ENCODE measurements at places on chromosomes 3 and 15. TPM values are rescaled to one million over a fixed set of nuclear protein-coding genes. Genes with fewer than 3 reads are reported as not detected.

The CLDN1 gene
- total RNA-seq: 13.1 TPM

The C3orf49 gene
- not detected for total RNA-seq

The CACNA2D2 gene
- 0.46 TPM for total RNA-seq

The GATM gene
- not detected for total RNA-seq

The TRPM1 gene
- not detected for total RNA-seq

The PLCH1 gene
- total RNA-seq: not detected

The CP gene
- not detected for total RNA-seq

The DNAJB8 gene
- total RNA-seq: not detected

GRCh38 chr15:60469893-60470641 lies 8.9 kb downstream of the ICE2 start:
- no peak overlapping the region for H3K4me3 ChIP-seq
- no peak for DNase-seq
- peak overlapping the region; percentile 18 for H3K27ac ChIP-seq
- peaks cover 13% of the 10 kb centered on the region for H3K36me3 ChIP-seq
- peaks cover 18% of the 10 kb centered on the region for H3K4me1 ChIP-seq
- H3K27me3 ChIP-seq: no peaks in the 10 kb centered on the region

DNA sequence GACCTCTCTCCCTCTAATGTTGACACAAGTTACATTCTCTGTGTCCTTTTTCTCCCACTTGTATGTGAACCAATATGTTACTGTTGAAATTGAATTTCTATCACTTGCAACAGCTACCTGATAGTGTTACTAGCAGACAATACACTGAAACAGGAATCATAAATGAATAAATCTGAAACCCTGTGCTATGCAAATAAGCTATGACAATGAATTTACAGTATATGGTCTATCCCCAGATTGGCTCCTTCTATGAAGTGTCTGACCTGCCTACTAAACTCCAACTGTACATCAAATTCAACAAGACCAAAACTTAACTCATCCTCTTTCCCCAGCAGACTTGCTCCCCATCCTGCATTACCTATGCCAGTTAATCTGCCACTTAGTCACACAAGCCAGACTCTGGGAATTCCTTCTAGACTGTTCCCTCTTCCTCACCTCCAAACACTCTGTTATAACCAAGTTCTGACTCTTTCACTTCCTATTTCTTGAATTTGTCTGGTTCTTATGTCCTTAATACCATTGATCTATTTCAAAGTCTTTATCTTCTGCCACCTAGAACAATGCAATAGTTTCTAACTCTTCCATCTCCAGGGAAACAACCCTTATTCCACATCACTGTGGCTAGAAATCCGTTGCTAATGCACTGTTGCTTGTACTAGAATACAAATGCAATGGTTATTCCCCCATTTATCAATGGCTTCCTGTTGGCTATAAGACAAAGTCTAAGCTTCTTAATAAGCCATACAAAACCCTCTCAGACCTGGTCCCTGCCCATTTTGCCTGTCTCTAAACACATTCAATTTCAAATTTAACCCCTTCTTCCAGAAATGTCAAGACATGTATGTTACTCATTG lies 13.4 kb upstream of the ZNF639 start:
- H3K27me3 ChIP-seq: no peaks in the 10 kb centered on the region
- no peak overlapping the region for H3K4me3 ChIP-seq
- H3K36me3 ChIP-seq: no peaks in the 10 kb centered on the region
- H3K27ac ChIP-seq: no peak overlapping the region

DNA sequence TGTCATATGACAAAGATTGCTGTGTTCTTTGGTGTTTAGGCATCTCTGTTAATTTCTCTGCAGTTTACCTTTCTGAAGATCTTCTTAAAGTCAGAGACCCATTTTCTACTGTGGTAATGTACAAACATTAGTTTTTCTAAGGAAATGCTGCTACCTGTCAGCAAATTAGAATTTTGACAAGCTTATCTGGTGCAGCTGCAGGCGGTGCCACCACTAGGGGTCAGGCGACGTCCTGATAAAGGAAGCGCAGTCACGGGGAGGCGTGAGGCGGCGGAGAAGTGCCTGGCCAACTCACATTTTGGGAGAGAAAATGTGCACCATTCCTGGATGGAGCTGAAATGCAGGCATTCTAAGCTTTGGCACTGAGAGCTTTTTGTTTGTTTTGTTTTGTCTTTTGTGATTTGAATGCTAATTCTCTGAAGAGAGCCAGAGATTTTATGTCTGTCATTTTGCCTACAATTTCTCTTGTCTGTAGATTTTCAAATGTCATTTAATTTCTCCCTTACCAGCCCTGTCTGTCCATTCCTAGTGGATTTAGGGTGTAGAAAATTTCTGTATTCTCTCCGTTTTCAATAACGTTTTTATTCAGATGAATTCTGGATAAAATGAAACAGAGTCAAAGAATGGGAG lies 24.9 kb upstream of the SIAH2 start:
- DNase-seq: no peak
- no peaks in the 10 kb centered on the region for H3K36me3 ChIP-seq
- H3K27ac ChIP-seq: no peak overlapping the region
- H3K27me3 ChIP-seq: no peaks in the 10 kb centered on the region
- peaks cover 7% of the 10 kb centered on the region for H3K4me1 ChIP-seq
- peak overlapping the region; percentile 35 for H3K4me3 ChIP-seq

- no peaks in the 10 kb centered on the region for H3K27me3 ChIP-seq
- H3K4me1 ChIP-seq: no peaks in the 10 kb centered on the region
- no peaks in the 10 kb centered on the region for H3K36me3 ChIP-seq
- H3K4me3 ChIP-seq: no peak overlapping the region
- H3K27ac ChIP-seq: no peak overlapping the region
Observed at GRCh38 chr3:134809427-134810051, 14.5 kb downstream of the EPHB1 start.

DNA sequence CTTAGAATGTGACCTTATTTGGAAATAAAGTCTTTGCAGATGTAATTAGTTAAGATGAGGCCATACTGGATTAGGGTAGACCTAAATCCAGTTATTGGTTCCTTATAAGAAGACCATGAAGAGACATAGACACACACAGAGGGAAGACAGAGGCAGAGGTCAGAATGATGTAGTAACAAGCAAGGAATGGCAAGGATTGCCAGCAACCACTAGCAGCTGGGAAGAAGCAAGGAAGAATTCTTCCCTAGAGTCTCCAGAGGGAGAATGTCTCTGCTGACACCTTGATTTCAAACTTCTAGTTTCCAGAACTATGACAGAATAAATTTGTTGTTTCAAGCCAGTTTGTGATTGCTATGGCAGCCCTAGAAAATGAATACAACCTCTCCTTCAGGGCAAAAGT lies 116.7 kb downstream of the WDR76 start:
- H3K27me3 ChIP-seq: peaks cover 18% of the 10 kb centered on the region
- H3K27ac ChIP-seq: no peak overlapping the region
- DNase-seq: no peak
- H3K4me3 ChIP-seq: no peak overlapping the region
- no peaks in the 10 kb centered on the region for H3K36me3 ChIP-seq
- H3K4me1 ChIP-seq: no peaks in the 10 kb centered on the region

DNA sequence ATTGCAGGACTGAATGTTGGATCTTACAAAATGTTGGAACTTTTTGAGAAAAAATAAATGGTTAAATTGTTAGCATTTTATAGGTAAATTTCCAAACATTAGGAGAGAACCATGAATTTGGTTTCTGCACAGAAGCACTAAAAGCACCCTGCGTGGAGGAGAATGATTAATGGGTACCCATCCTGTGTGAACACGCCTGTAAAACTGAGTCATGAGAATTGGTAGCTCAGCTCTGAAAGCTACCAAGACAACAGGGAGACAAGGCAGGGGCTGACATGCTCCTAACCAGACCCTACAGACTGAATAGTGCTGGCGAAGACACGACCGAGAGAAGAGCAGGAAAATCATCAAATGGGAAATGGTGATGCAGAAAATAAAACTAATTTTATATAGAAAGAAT lies 32.4 kb upstream of the MTMR10 start:
- H3K27ac ChIP-seq: peak overlapping the region; percentile 32
- no peaks in the 10 kb centered on the region for H3K36me3 ChIP-seq
- DNase-seq: no peak
- H3K27me3 ChIP-seq: no peaks in the 10 kb centered on the region

- H3K4me3 ChIP-seq: no peak overlapping the region
- peaks cover 6% of the 10 kb centered on the region for H3K27me3 ChIP-seq
- peaks cover 40% of the 10 kb centered on the region for H3K4me1 ChIP-seq
- H3K36me3 ChIP-seq: no peaks in the 10 kb centered on the region
Observed at GRCh38 chr15:76181705-76182107, 121.9 kb downstream of the TMEM266 start.

GRCh38 chr3:141115789-141116541 lies 64.8 kb downstream of the SPSB4 start:
- H3K27ac ChIP-seq: no peak overlapping the region
- no peak overlapping the region for H3K4me3 ChIP-seq
- peaks cover 8% of the 10 kb centered on the region for H3K4me1 ChIP-seq
- DNase-seq: no peak

GRCh38 chr3:31235062-31235700 lies 297.5 kb upstream of the STT3B start:
- peaks cover 6% of the 10 kb centered on the region for H3K27me3 ChIP-seq
- no peak for DNase-seq
- H3K4me1 ChIP-seq: peaks cover 4% of the 10 kb centered on the region
- no peaks in the 10 kb centered on the region for H3K36me3 ChIP-seq

- H3K27ac ChIP-seq: peak overlapping the region; percentile 75
- peak overlapping the region; percentile 38 for H3K4me3 ChIP-seq
- peaks cover 1% of the 10 kb centered on the region for H3K36me3 ChIP-seq
- DNase-seq: no peak
- H3K27me3 ChIP-seq: no peaks in the 10 kb centered on the region
Observed at GRCh38 chr3:66490214-66490613, 10.6 kb downstream of the LRIG1 start.

- no peak for DNase-seq
- peaks cover 14% of the 10 kb centered on the region for H3K36me3 ChIP-seq
Observed at GRCh38 chr15:43465100-43465499, 27.9 kb downstream of the TP53BP1 start.

GRCh38 chr3:12994607-12995388 lies 78.4 kb downstream of the IQSEC1 start:
- peaks cover 27% of the 10 kb centered on the region for H3K4me1 ChIP-seq
- no peaks in the 10 kb centered on the region for H3K27me3 ChIP-seq
- H3K27ac ChIP-seq: peak overlapping the region; percentile 89
- H3K4me3 ChIP-seq: peak overlapping the region; percentile 82
- no peaks in the 10 kb centered on the region for H3K36me3 ChIP-seq
- no peak for DNase-seq

- DNase-seq: no peak
- H3K27me3 ChIP-seq: no peaks in the 10 kb centered on the region
- no peak overlapping the region for H3K4me3 ChIP-seq
- peaks cover 22% of the 10 kb centered on the region for H3K4me1 ChIP-seq
- peaks cover 4% of the 10 kb centered on the region for H3K36me3 ChIP-seq
Observed at GRCh38 chr15:101004500-101004899, 85.3 kb downstream of the LRRK1 start.

- H3K27me3 ChIP-seq: no peaks in the 10 kb centered on the region
- peak overlapping the region; percentile 93 for H3K27ac ChIP-seq
- no peak overlapping the region for H3K4me3 ChIP-seq
- no peak for DNase-seq
- H3K4me1 ChIP-seq: peaks cover 65% of the 10 kb centered on the region
- H3K36me3 ChIP-seq: no peaks in the 10 kb centered on the region
Observed at GRCh38 chr3:171811913-171812335, 1.6 kb upstream of the PLD1 start.

GRCh38 chr3:155079746-155080487 lies at the start of gene MME:
Gene MME (plus strand): TSS chr3:155080319. CDS start chr3:155084168, 3,849 bp downstream.
- no peaks in the 10 kb centered on the region for H3K36me3 ChIP-seq
- H3K4me3 ChIP-seq: peak within 1 kb of the TSS; percentile 65
- peaks cover 33% of the 10 kb centered on the region for H3K27me3 ChIP-seq
- H3K4me1 ChIP-seq: peaks cover 19% of the 10 kb centered on the region
- H3K27ac ChIP-seq: peak within 1 kb of the TSS; percentile 29
- no peak for DNase-seq

- peak overlapping the region; percentile 85 for H3K27ac ChIP-seq
- DNase-seq: no peak
- H3K4me3 ChIP-seq: no peak overlapping the region
- peaks cover 29% of the 10 kb centered on the region for H3K4me1 ChIP-seq
- H3K27me3 ChIP-seq: no peaks in the 10 kb centered on the region
- H3K36me3 ChIP-seq: peaks cover 20% of the 10 kb centered on the region
Observed at GRCh38 chr3:47016934-47017435, 37.5 kb downstream of the NBEAL2 start.

DNA sequence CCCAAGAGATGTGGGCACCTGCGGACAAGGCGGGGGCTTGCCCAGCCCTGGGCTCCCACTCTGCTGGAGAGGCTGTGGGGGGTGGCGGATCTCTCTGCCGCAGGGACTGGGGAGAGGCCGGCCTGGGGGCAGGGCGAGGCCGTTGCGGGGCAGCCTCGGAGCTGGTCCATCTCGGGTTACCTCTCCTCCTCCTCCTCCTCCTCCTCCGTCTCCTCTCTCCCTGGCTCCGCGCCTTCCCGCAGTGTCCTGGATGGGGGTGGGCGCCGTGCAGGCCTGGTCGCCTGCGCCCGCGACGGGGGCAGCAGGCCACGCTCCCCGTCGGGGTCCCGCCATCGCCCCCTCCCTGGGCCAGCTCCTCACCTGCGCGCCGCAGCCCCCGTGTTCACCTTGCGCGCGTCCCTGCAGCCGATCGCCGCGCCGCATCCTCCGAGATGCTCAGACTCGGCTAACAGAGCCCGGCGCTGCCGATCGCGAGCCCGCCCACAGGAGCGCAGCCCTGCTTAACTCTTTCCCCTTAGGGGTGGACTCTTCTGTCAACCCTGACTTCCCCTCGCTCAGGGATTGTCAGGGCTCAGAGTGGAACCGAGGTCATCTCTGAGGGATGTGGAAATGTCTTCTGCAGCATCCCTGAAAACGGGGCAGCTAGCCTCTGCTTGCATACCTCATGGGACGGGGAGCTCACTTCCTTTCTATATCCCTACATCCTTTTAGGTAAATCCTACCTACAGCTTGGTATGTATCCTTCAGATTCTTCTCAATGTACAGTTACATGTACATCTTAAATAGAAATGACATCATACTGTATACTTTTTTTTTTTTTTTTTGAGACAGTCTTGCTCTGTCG lies at the start of gene PRRT3:
Gene PRRT3 (minus strand): TSS at position 447 of the 844 bp plus-strand sequence. CDS start 2,293 bp downstream, outside the sequence.
- no peaks in the 10 kb centered on the region for H3K27me3 ChIP-seq
- no peaks in the 10 kb centered on the region for H3K36me3 ChIP-seq
- H3K27ac ChIP-seq: no peak within 1 kb of the TSS

DNA sequence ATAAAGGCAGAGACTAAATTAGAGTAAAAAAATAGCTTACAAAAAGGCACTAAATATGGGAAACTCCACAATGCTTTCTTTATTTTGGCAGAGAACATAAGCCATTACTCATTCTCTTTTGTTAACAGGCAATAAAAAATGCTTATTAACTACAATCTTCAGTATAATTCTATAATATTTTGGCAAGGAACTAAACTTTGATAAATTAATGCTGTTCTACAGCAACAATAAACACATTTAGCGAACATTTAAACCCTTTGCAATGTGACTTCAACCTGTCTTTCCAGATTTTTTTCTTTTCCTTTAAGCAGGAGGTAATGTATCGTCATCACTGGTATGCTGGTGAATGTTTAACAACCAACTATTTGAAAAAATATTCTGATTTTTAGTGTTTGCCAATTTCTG lies 42.2 kb upstream of the POU1F1 start:
- no peaks in the 10 kb centered on the region for H3K4me1 ChIP-seq
- no peaks in the 10 kb centered on the region for H3K36me3 ChIP-seq
- no peak overlapping the region for H3K27ac ChIP-seq
- DNase-seq: no peak

Measured in chondrocyte (in vitro differentiated cells).